CD4-positive, alpha-beta T cell (primary cell): ENCODE measurements at places on chromosomes 5 and 9.

DNA sequence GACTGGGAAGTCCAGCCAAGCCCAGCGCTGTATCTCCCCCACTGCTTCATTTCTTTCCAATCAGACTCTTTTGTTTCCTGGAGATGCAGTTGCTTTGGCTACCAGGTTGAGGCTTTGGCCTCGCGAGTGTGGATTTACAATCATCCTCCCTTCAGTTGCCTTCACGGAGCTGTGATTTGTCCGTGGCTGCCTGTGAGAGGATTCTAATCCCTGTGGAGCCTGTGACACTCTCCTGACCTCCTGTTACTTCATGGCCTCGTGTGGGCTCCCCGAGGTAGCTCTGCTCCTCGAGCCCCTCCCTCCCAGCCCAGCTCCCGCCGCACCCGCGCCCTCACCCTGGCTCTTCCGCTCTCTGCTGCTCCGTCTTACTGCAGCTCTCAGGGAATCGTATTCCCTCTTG is 107.2 kb upstream of the STC2 start:
- no peak for DNase-seq
- H3K27me3 ChIP-seq, result no peaks in the 10 kb centered on the region
- H3K4me3 ChIP-seq, result no peak overlapping the region
- no peaks in the 10 kb centered on the region for H3K4me1 ChIP-seq
- H3K36me3 ChIP-seq, result no peaks in the 10 kb centered on the region

- H3K27ac ChIP-seq, result no peak overlapping the region
- H3K36me3 ChIP-seq, result no peaks in the 10 kb centered on the region
- no peaks in the 10 kb centered on the region for H3K4me1 ChIP-seq
- DNase-seq, result no peak
- no peak overlapping the region for H3K4me3 ChIP-seq
These were observed 53.5 kb downstream of the ZNF608 start for GRCh38 chr5:124692950-124693349.

- H3K27ac ChIP-seq, result no peak overlapping the region
- no peak for DNase-seq
- H3K4me3 ChIP-seq, result no peak overlapping the region
- H3K4me1 ChIP-seq, result peaks cover 5% of the 10 kb centered on the region
- peaks cover 29% of the 10 kb centered on the region for H3K36me3 ChIP-seq
- no peaks in the 10 kb centered on the region for H3K27me3 ChIP-seq
These were observed 140.8 kb downstream of the CAMK4 start for GRCh38 chr5:111364992-111365391.

- no peak overlapping the region for H3K4me3 ChIP-seq
- no peaks in the 10 kb centered on the region for H3K27me3 ChIP-seq
- H3K36me3 ChIP-seq, result no peaks in the 10 kb centered on the region
- no peaks in the 10 kb centered on the region for H3K4me1 ChIP-seq
These were observed 84.7 kb upstream of the HTR4 start for GRCh38 chr5:148739023-148739422.

GRCh38 chr9:72586388-72587130 is 65.2 kb downstream of the TMC1 start:
- H3K4me3 ChIP-seq, result no peak overlapping the region
- peak; percentile 66 for DNase-seq
- H3K27ac ChIP-seq, result no peak overlapping the region
- peaks cover 13% of the 10 kb centered on the region for H3K4me1 ChIP-seq

- no peaks in the 10 kb centered on the region for H3K27me3 ChIP-seq
- H3K27ac ChIP-seq, result no peak overlapping the region
- no peak for DNase-seq
- no peaks in the 10 kb centered on the region for H3K36me3 ChIP-seq
- H3K4me3 ChIP-seq, result no peak overlapping the region
These were observed 121.8 kb upstream of the MTAP start for GRCh38 chr9:21680590-21680989.

GRCh38 chr5:11760934-11761603 is 143.2 kb downstream of the CTNND2 start:
- H3K4me1 ChIP-seq, result no peaks in the 10 kb centered on the region
- no peak overlapping the region for H3K4me3 ChIP-seq
- H3K27me3 ChIP-seq, result no peaks in the 10 kb centered on the region
- DNase-seq, result no peak
- H3K36me3 ChIP-seq, result no peaks in the 10 kb centered on the region
